ENCODE measurements at places on chromosomes 3 and 15.

- no peak for DNase-seq
- no peak overlapping the region for H3K4me3 ChIP-seq
- H3K27me3 ChIP-seq: no peaks in the 10 kb centered on the region
- no peaks in the 10 kb centered on the region for H3K36me3 ChIP-seq
- no peaks in the 10 kb centered on the region for H3K4me1 ChIP-seq
- H3K27ac ChIP-seq: no peak overlapping the region
Measured at GRCh38 chr3:13057282-13058040, 15.8 kb downstream of the IQSEC1 start.

DNA sequence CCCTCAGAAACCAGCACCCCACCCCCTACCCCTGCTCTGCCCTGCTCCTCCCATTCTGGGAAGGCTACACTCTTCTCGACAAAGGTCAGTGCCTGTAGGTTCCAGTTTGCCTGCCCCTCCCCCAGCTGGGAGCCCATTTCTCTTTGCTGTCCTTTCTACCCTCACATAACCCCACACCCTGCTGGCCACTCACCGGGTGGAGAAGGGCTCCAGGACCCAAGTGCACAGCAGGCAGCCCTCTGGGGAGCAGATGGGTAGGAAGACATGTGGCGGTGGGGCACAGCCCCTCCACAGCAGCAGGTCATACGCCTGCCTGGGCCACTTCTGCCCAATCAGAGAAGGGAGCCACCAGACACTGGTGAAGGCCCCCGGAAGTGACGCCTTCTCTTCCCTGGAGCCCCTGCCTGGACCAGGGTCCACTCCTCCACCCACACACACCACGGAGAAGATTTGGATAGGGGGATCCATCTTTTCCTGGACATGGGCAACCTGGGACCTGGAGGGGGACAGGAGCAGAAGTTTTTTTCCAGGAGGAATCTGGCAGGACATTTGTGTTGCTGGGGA lies at the start of gene THPO:
THPO (minus strand) TSS at position 326 of the 564 bp plus-strand sequence. CDS start 1,948 bp downstream, outside the sequence.
- H3K36me3 ChIP-seq: no peaks in the 10 kb centered on the region
- no peak for DNase-seq
- no peak within 1 kb of the TSS for H3K4me3 ChIP-seq
- H3K4me1 ChIP-seq: no peaks in the 10 kb centered on the region

DNA sequence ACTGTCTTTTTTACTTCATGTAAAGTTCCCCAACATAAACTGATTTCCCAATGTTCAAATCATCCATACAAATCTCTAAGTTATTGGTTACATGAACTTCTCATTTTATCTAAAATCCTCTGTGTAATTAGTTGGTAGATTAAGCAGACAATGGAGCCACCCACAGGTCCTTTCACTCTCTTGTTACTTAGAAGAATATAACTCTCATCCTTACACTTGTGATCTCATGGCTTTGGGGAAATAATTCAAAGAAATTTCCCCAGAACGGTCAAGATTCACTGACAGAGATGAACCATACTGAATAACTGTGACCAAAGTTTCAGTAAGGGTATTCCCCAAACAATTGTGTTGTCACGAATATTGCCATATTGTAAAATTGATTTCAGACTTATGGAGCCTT lies 1102.6 kb upstream of the EPHA6 start:
- H3K27me3 ChIP-seq: no peaks in the 10 kb centered on the region
- H3K27ac ChIP-seq: no peak overlapping the region
- H3K4me1 ChIP-seq: no peaks in the 10 kb centered on the region
- DNase-seq: no peak

GRCh38 chr3:30578479-30578878 lies 27.9 kb upstream of the TGFBR2 start:
- no peak overlapping the region for H3K4me3 ChIP-seq
- H3K36me3 ChIP-seq: no peaks in the 10 kb centered on the region
- no peaks in the 10 kb centered on the region for H3K27me3 ChIP-seq
- no peak overlapping the region for H3K27ac ChIP-seq

DNA sequence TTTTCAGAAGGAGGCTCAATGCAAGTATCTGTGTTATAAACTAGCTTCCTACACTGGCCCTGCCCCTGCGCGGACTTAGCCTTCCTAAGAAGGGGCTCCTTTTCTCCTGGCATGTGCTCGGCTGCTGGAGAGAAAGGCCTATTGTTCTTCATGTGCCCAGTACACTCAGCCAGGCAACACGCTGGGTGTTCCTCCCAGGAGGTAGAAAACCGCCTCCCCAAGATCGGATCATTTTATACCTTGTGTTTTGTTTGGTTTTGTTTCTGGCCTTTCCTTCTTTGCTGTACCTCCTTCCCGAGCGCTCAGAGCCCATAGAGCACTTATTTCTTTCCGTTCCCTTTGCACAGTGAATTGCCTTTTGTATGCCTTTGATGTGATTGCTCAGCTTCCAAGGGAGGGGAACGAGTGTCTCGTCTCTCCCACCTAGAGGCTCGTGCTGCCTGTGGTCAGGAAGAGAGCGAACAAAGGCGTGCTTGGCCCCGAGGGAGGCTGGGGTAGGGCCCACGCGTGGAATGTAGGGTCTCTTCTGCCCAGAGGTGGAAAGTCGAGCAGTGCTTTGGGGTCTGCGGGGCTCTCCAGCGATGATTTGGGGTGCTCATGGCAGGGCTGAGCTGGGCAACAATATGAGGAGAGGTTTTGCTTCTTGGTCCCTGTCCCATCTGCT lies 30.0 kb downstream of the CCNL1 start:
- H3K4me1 ChIP-seq: peaks cover 41% of the 10 kb centered on the region
- no peak overlapping the region for H3K4me3 ChIP-seq
- peak; percentile 68 for DNase-seq
- peak overlapping the region; percentile 93 for H3K27ac ChIP-seq
- H3K27me3 ChIP-seq: no peaks in the 10 kb centered on the region

DNA sequence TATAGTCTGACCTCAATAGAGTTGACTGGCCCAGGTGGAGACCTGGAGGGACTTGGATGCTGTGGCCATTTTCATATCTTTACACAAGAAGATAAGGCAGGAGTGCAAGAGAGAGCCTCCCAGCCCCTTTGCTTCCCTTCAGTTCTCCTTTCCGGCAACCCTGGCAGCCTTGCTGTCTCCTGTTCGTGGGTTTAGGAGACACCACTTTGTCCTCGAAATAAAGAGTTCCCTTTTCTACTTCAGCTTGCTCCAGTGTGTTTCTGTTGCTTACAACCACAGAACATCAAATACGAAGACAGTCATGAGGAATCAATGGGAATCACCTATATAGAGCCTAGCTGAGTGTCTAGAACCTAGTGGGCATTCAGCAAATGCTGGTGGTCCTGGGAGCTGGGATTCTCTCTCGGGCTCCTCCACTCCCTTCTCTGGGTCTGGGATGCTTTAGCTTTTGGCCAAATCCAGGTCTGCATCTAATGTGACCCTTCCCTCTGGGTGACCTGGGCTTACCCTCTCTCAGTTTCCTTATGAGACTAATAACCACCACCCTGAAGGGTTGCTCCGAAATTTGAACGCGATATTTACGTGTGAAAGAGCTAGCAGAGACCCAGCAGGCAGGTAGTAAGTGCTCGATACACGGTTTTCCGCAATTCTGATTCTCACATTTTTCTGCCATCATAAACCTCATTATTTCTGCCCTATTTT lies 44.5 kb downstream of the PCSK6 start:
- H3K36me3 ChIP-seq: no peaks in the 10 kb centered on the region
- no peak for DNase-seq
- peaks cover under 1% of the 10 kb centered on the region for H3K4me1 ChIP-seq

GRCh38 chr3:70800951-70801350 lies 488.5 kb upstream of the MDFIC2 start:
- peaks cover 6% of the 10 kb centered on the region for H3K4me1 ChIP-seq
- no peaks in the 10 kb centered on the region for H3K36me3 ChIP-seq
- no peak overlapping the region for H3K27ac ChIP-seq
- DNase-seq: peak; percentile 24
- H3K4me3 ChIP-seq: no peak overlapping the region
- no peaks in the 10 kb centered on the region for H3K27me3 ChIP-seq

- no peaks in the 10 kb centered on the region for H3K27me3 ChIP-seq
- H3K4me1 ChIP-seq: no peaks in the 10 kb centered on the region
- H3K4me3 ChIP-seq: no peak overlapping the region
- no peak for DNase-seq
Measured at GRCh38 chr3:126014252-126014651, 45.3 kb downstream of the ROPN1B start.

DNA sequence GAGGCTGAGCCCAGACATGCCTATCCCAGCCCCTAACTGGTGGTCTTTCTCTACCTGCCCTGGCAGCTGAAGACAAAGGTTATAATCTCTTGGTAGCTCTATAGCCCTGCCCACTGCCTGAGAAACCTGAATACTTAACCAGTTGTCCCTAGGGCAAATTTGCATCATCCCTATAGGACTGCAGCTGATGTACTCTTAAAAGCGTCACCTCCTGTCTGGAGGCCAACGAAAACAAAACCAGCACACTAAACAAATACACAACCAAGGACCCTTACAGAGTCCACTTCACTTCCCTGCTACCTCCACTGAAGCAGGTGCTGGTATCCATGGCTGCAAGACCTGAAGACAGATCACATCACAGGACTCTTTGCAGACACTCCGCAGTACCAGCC lies 98.0 kb downstream of the KCNAB1 start:
- no peak overlapping the region for H3K27ac ChIP-seq
- DNase-seq: no peak
- H3K27me3 ChIP-seq: no peaks in the 10 kb centered on the region
- no peaks in the 10 kb centered on the region for H3K36me3 ChIP-seq

DNA sequence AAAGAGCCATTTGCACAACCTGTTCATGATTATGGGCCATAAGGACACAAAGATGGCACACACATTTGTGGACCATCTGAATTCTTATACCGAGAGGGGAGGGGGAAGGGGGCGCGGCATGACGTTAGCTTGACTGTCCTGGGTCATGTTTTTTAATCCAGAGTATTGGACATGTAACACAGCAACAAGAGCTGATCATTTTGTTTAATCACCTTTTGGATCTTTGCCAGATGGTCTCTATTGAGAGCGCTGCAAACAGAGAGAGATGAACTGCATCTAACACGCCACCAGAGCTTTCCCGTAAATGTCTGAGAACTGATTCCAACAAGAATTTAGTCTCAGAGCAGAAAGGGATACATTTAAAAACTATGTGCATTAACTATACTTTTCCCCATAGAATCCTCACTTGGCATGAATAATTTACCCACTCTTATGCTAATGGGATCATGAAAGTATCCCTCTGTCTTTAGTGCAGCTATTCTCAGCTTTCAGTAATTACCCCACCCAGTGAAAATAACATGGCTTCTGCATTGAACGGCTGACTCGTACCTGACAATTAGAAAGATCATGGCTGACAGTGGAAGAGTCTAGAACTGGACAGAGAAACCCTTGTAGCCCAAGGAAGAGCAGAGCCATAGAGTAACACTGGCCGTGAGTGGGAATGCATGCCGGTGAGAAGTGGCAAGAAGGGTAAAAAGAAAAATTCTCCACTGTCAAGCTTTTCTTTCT lies 22.6 kb downstream of the MEIS2 start:
- no peak for DNase-seq
- H3K27me3 ChIP-seq: no peaks in the 10 kb centered on the region
- no peaks in the 10 kb centered on the region for H3K4me1 ChIP-seq
- H3K4me3 ChIP-seq: no peak overlapping the region
- no peaks in the 10 kb centered on the region for H3K36me3 ChIP-seq
- no peak overlapping the region for H3K27ac ChIP-seq

DNA sequence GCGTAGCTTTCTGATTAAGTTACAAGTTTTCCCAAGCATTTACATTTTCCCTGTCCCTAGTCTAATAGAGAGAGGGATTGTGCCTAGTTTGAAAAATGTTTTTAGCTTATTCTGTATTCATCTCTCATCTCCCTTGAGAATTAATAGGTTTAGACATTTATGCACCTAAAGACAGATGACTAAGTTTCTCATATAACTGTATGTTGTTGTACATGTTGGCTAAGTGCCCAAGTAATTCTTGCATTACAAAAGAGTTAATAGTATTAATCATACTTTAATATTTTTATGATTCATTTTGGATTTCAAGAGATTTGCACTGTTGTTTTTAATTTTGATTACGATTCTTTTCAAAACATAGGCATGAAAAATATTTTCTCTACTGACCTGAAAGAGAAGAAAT lies 109.0 kb upstream of the TBL1XR1 start:
- no peak overlapping the region for H3K27ac ChIP-seq
- no peaks in the 10 kb centered on the region for H3K4me1 ChIP-seq
- no peak overlapping the region for H3K4me3 ChIP-seq
- no peak for DNase-seq
- H3K36me3 ChIP-seq: no peaks in the 10 kb centered on the region
- no peaks in the 10 kb centered on the region for H3K27me3 ChIP-seq

- no peaks in the 10 kb centered on the region for H3K36me3 ChIP-seq
- no peaks in the 10 kb centered on the region for H3K27me3 ChIP-seq
- H3K27ac ChIP-seq: no peak overlapping the region
- H3K4me3 ChIP-seq: no peak overlapping the region
- H3K4me1 ChIP-seq: no peaks in the 10 kb centered on the region
Measured at GRCh38 chr3:196754091-196754981, 14.7 kb downstream of the PAK2 start.

DNA sequence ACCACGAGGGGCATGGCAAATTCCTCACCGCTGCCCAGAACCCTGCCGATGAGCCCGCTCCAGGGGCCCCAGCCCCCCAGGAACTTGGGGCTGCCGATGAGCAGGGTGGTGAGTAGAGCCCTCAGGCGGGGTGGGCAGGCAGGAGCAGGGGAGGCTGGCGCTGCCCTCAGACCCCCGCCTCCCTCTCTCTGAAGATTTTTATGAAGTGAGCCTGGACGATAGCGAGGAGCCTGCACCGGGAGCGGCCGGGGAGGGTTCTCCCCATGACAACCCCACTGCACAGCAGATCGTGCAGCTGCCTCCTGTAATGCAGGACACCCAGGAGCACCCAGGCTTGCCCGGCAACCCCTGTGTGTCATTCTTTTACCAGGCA lies 56.7 kb upstream of the UBE2Q2 start:
- H3K27ac ChIP-seq: no peak overlapping the region
- no peaks in the 10 kb centered on the region for H3K36me3 ChIP-seq
- no peaks in the 10 kb centered on the region for H3K4me1 ChIP-seq
- DNase-seq: no peak
- H3K4me3 ChIP-seq: no peak overlapping the region
- H3K27me3 ChIP-seq: peaks cover 2% of the 10 kb centered on the region

- no peaks in the 10 kb centered on the region for H3K27me3 ChIP-seq
- peak overlapping the region; percentile 81 for H3K4me3 ChIP-seq
- peaks cover 7% of the 10 kb centered on the region for H3K4me1 ChIP-seq
- no peaks in the 10 kb centered on the region for H3K36me3 ChIP-seq
- peak overlapping the region; percentile 92 for H3K27ac ChIP-seq
Measured at GRCh38 chr3:197750858-197751737, 1.4 kb downstream of the FYTTD1 start.

GRCh38 chr3:98038876-98039275 lies 3.8 kb upstream of the GABRR3 start:
- H3K4me1 ChIP-seq: no peaks in the 10 kb centered on the region
- H3K4me3 ChIP-seq: no peak overlapping the region
- no peaks in the 10 kb centered on the region for H3K36me3 ChIP-seq
- DNase-seq: no peak
- H3K27me3 ChIP-seq: no peaks in the 10 kb centered on the region
